Stimulated activated CD4-positive, alpha-beta T cell treated with anti-CD3 and anti-CD28 coated beads, Interleukin-2, amount 100 ng/mL, for 4 hours (primary cell): ENCODE measurements at places on chromosomes 16 and 17.

- no peak for DNase-seq
Observed at GRCh38 chr17:49338883-49339282, 23.2 kb downstream of the ZNF652 start.

DNA sequence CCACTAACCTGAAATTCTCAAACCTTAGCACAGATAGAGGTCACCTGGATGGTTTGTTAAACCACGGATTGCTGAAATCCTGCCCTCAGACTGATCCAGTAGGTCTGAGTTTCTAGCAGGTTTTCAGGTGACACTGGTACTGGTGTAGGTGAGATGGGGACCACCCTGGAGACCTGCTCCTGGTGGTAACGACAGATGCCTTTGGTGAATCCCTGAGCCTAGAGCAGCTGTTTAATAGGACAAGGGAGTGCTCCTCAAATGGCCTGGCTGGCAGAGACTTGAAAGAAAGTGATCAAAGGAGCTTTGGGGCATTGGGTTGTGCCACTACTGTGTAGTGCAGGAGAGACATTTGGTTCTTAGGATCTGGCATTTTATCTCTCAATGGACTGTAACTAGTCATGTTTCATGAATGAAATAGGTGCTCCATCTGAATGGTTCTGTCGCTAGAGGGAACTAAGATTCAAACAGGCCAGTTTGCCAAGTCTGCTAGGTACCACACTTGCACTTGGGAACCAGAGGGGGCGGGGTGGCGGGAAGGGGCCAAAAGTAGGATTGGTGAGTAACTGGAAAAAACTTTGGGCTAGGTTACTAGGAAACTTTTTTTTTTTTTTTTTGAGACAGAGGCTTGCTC lies 2.9 kb upstream of the IFI35 start:
- DNase-seq, result no peak

- DNase-seq, result no peak
Observed at GRCh38 chr16:82755570-82756282, 129.0 kb downstream of the CDH13 start.

DNA sequence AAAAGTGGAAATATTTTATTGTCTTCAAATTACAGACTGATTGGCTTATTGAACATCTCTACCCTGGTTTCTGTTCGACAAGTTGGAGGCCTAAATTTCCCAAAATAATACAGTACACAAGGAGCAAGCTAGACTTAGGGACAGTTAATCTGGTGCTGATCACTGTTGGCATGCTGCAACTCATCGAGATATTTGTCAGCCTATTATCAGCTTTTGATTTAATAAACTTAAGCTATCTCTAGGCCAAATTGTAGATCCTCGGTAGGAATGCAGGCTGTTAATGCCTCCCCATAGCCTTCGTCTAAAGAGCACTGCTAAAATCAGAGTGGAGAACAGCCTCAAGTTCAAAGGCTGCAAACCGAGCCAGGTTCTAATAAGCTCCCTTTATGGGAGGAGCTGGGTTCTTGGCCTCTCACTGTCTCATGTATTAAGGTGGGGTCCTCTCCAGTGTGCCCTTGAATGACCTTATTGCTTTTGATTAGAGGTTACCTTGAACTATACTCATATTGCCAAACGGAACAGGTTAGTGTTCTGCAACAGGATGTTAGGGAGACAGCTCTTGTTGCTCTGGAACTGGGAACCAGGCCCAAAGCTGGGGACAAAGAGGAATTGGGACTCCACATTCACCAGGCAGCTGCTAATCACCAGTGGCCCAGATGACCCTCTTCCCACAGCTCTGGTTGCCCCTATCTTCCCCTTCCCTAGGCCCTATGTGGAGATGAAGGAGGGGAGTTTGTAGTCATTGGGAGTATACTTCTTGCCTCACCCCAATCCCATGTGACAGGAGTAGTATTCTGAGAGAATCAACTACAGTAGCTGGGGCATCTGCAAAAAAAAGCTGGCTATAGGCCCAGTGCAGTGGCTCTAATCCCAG lies 69.5 kb upstream of the NOL11 start:
- DNase-seq, result no peak

- no peak for DNase-seq
Observed at GRCh38 chr17:48579760-48580554, 1.8 kb upstream of the HOXB4 start.

DNA sequence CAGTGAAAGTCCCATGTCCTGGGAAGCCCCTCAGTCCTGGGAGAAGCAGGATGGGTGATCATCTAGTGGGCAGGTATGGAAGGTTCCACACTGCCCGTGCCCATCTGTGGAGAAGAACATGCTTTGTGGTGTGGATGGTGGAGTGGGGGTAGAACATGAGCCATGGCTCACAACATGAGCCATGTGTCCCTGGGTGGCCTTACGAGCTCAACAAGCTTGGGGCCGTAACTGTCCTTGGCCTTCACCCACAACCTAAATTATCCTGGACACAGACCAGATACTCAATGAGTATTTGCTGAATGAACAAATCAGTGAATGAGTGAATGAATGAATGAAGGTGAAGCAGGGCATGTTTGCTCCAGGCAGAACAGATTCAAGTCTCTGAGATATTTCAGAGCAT lies 13.5 kb downstream of the SOX8 start:
- DNase-seq, result no peak

- DNase-seq, result no peak
Observed at GRCh38 chr17:72122765-72123529, 2.1 kb downstream of the SOX9 start.

GRCh38 chr16:6375465-6376075 lies 957.1 kb upstream of the RBFOX1 start:
- DNase-seq, result no peak

GRCh38 chr16:85014311-85014710 lies 3.0 kb upstream of the ZDHHC7 start:
- no peak for DNase-seq

- no peak for DNase-seq
Observed at GRCh38 chr17:5262416-5262991, 19.6 kb upstream of the RABEP1 start.

DNA sequence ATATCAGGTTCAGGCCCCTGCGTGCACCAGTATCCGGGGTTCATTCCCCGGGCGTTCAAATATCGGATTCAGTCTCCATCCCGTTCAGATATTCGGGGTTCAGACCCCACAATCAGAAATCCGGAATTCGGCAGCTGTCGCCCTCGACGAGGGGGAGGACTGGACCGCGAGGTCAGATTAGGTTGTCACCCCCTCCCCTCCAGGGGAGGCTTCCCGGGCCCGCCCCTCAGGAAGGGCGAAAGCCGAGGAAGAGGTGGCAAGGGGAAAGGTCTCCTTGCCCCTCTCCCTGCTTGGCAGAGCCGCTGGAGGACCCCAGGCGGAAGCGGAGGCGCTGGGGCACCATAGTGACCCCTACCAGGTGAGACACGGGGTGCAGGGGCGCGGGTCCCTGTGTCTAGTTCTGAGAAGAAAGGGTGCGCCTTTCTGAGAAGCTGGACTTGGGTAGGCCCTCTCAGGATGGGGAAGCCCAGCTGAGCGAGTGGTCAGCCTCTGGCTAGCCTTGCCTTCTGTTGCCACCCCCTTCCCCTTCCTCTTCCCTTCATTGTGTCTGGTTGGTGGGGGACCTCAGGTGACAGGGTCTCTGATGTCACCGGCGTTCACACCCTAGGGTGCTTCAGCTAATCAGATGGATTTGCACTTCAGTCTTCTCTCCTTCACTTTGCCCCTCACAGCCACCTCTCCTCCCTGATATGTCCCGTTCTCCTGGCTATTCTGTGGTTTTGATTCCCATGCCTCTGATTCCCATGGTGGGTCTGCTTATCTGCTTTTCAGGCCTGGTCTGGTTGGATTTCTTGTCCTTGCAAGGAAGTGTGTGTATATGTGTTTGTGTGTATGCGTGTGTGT lies 844 bp downstream of the TAOK2 start:
- no peak for DNase-seq

DNA sequence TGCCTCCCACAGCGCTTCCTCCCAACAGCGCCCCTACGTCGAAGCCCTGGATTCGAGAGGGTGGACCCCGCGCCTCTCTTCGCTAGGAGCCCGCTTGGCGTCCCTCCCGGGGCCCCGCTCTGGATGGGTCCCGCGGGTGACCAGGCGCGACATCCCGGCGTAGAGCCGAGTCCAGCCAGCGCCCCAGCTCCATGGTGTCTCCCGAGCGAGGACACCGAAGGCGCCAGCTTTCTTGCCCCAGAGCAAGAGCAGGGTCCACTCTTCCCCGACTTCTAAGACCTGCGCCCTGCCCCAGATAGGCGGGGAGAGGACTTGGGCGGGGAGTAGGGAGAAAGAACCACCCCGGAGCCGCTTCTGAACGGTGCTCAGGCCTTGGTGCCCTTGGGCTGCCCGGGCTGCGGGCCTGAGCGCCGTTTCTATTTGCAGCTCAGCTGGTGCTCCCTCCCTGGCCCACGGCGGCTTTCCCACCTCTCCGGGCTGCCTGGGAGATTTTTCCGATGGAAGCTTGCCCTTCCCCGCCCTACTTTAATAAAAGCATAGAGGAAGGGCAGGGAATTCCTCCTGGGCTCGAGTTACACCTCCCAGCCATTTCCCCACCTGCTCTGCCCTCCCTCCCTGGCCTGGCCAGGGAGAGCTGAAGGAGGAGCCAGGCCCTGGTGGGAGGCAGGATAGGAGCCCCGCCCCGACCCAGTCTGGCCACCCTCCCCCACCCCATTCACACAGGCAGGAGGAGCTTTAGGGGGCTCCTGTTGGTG lies 1.8 kb downstream of the MMP15 start:
- DNase-seq, result no peak

DNA sequence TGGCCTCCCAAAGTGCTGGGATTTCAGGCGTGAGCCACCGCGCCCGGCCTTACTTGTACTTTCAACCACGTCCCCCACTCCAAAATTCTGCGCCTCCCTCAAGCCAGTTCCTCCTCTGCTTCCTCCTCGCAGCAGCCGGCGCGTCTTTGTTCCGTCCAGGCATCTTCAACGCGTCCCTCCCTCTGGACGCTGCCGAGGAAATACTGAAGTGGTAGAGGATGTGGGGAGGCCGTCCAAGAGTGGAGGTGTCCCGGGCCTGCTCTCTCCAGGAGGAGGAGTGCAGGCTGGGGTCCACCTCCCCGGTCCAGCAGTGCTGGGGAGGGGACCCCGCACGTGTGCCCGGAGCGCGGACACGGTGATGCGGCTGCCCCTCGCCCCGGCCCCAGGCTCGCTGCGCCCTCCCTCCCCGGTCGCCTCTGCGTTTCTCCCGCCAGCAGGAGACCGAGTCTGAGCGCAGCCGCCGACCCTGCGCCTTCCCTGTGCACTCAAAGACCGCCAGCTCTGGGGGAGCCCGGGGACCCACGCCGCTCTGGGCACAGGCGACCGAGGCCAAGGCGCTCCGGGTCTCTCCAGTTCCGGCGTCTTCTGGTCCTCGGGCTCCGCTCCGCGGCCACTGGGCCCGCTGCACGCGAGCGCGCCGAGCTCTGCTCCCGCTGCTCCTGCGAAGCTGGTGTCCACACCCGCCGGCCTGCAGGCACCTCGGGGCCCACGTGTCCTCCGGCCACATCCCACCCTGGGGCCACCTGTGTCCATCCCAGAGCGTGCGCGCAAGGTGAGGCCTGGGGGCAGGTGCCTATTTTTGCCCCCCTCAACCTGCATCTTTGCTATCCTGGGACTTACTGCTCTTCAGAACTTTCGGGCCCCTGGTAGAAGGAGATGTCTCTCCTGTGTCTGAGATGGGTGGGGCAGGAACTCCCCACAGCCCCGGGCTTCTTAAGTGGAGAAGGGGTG lies 31.7 kb downstream of the OSBPL7 start:
- DNase-seq, result peak; percentile 29

DNA sequence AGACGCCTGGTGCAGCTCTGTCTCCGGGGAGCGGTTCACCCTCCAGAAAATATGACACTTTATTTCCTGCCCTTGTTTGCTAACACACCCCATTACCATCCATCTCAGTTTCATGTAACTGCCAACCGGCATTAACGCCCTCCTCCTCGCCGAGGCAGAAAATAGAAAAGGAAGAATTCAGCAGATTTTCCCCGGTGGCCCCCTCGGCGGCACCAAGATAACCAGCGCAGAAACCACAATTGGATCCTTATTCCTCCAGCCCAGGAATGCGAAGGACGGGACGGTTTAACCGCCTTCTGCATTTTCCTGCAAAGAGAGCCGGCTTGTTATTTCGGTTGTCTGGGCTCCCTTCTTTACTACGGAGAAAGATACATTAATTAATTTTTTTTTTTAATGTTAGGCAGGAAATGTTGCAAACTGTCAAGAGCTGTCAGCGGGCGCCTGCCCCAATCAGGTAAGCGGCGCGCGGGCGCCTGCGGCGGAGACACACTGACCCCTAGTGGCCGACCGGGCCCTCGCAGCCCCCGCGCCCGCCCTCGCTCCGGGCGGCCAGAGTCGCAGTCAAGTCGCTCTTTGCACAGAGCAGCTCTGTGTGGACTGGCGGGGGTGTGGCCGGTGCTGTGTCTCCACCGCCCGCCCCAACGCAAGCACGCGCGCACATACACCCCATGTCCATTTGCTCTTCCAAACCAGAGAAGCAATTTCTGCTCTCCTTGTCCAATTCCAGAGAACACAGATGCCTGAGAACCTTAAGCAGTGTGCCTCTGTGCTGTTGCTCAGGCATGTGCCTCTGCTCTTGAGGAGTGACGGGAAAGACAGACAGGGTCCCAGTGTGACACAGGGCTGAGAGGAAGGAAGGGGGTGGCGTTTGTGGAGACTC lies 53.6 kb downstream of the C17orf67 start:
- peak; percentile 73 for DNase-seq

GRCh38 chr17:33033176-33033575 lies 41.5 kb downstream of the SPACA3 start:
- DNase-seq, result no peak

- DNase-seq, result no peak
Observed at GRCh38 chr17:41967921-41968578, 1.5 kb downstream of the CNP start.

DNA sequence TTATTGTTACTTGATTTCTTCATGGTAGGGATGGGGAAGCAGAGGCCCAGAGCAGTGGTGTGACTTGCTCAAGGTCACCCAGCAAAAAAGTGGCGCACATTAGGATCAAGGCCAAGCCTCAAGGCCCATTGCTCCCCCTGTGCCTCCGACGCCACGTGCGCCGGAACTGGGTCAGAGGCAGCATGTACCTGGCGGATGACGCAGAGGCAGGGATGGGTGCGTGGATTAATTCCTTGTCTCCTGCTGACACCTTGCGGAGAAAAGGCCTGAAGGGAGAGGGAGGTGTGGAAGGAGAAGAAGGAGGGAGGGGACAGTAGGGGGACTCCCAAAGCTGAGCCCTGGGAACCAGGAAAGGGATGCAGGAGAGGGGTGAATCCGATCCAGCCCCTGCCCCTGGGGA lies 18.5 kb downstream of the SBK1 start:
- DNase-seq, result no peak
